T-cell (primary cell): ENCODE measurements at places on chromosomes 12 and 14.

GRCh38 chr12:48143898-48144297, 13.4 kb downstream of the ASB8 start:
- H3K27me3 ChIP-seq: no peaks in the 10 kb centered on the region
- no peak overlapping the region for H3K27ac ChIP-seq
- H3K36me3 ChIP-seq: no peaks in the 10 kb centered on the region
- H3K4me1 ChIP-seq: no peaks in the 10 kb centered on the region
- H3K4me3 ChIP-seq: no peak overlapping the region
- no peak for DNase-seq

GRCh38 chr12:127606476-127607015, 660.4 kb upstream of the TMEM132C start:
- H3K4me3 ChIP-seq: no peak overlapping the region
- no peaks in the 10 kb centered on the region for H3K36me3 ChIP-seq
- no peaks in the 10 kb centered on the region for H3K27me3 ChIP-seq
- DNase-seq: no peak

DNA sequence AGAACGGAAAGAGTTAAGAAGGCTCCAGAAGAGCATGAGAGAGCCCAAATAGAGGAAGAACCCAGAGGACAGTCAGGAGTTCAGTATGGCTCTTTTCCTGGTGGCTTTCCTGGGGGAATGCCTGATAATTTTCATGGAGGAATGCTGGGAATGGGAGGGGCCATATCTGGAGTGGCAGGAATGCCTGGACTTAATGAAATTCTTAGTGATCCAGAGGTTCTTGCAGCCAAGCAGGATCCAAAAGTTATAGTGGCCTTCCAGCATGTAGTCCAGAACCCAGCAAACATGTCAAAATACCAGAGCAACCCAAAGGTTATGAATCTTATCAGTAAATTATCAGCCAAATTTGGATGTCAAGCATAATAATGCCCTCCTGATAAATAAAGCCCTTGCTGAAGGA, 15.5 kb upstream of the SYT10 start:
- no peaks in the 10 kb centered on the region for H3K36me3 ChIP-seq
- no peak overlapping the region for H3K27ac ChIP-seq
- no peaks in the 10 kb centered on the region for H3K27me3 ChIP-seq
- H3K4me3 ChIP-seq: no peak overlapping the region

- no peak for DNase-seq
- H3K4me1 ChIP-seq: no peaks in the 10 kb centered on the region
- no peak overlapping the region for H3K27ac ChIP-seq
- no peaks in the 10 kb centered on the region for H3K36me3 ChIP-seq
Measured at GRCh38 chr12:48422060-48422459, 50.3 kb upstream of the ANP32D start.

- H3K4me3 ChIP-seq: no peak overlapping the region
- no peak for DNase-seq
- peaks cover 71% of the 10 kb centered on the region for H3K27me3 ChIP-seq
- H3K27ac ChIP-seq: no peak overlapping the region
- no peaks in the 10 kb centered on the region for H3K36me3 ChIP-seq
Measured at GRCh38 chr14:60654334-60654821, 5.1 kb upstream of the SIX1 start.

- H3K27me3 ChIP-seq: no peaks in the 10 kb centered on the region
- H3K4me3 ChIP-seq: no peak overlapping the region
- DNase-seq: no peak
- H3K4me1 ChIP-seq: no peaks in the 10 kb centered on the region
Measured at GRCh38 chr12:78271546-78271945, 440.9 kb downstream of the NAV3 start.

GRCh38 chr12:116389990-116390389, 112.5 kb upstream of the MED13L start:
- H3K36me3 ChIP-seq: no peaks in the 10 kb centered on the region
- H3K27ac ChIP-seq: no peak overlapping the region
- H3K4me3 ChIP-seq: no peak overlapping the region
- H3K27me3 ChIP-seq: peaks cover 9% of the 10 kb centered on the region

GRCh38 chr14:24943024-24943423, 106.9 kb downstream of the STXBP6 start:
- H3K27ac ChIP-seq: no peak overlapping the region
- no peaks in the 10 kb centered on the region for H3K27me3 ChIP-seq
- no peaks in the 10 kb centered on the region for H3K4me1 ChIP-seq
- no peak for DNase-seq

DNA sequence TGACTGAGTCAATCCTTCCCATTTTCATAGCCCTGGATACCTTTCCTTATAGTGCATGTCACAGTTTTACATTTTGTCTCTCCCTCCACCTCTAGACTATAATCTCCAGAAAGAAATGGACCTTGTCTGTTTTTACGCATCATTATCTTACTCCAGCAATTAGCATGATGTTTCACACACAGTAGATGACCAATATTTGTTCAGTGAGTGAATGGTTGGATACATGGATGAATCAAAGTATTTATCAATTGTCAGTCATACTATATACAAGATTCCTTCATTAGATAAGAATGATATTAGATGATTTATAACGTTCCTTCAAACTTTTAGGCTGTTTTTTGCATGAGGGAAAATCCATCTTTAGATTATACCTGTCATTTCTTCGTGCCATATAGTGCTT, 61.1 kb downstream of the PTHLH start:
- no peaks in the 10 kb centered on the region for H3K27me3 ChIP-seq
- H3K4me3 ChIP-seq: no peak overlapping the region
- no peak for DNase-seq
- no peak overlapping the region for H3K27ac ChIP-seq

DNA sequence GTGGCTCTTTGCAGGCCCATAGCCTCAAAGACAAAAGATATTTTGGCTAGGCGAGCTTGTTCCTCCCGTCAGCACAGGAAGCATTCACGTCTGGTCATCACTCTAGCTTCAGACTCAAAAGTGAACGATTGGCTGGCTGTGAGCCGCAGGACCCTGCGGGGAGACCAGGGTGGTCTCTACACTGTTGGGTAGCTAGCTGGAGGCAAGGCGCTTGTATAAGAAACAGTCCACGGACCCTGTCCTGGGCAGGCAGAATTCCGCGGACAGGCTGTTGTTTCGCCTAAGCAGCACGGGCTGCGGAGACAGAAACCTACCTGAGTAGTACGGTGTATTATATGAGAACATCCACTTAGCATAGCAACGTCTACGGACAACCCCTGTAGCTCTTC, 29.6 kb downstream of the WBP11 start:
- H3K4me1 ChIP-seq: peaks cover 17% of the 10 kb centered on the region
- H3K27ac ChIP-seq: peak overlapping the region; percentile 81
- DNase-seq: no peak
- no peaks in the 10 kb centered on the region for H3K27me3 ChIP-seq

DNA sequence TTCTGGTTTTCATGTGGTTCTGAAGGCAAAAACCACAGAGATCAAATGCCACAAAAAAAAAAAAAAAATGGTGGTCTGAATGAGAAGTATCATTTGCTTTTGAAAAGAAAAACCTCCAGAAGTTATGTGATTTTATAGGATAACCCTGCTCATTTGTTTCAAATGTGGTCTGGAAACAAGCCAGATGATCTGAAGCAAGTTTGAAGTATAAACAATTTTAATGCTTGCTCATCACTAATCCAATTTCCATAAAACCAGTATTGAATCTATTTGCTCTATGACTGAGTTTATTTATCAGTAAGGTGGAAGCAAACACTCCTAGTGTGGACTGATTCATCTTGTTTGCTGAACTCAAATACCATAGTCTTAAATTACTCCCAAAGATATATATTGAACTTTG, 407.3 kb upstream of the FLRT2 start:
- H3K36me3 ChIP-seq: no peaks in the 10 kb centered on the region
- H3K4me1 ChIP-seq: no peaks in the 10 kb centered on the region
- DNase-seq: no peak

GRCh38 chr12:91574391-91574790, 391.8 kb upstream of the DCN start:
- H3K4me3 ChIP-seq: no peak overlapping the region
- no peak overlapping the region for H3K27ac ChIP-seq
- no peaks in the 10 kb centered on the region for H3K4me1 ChIP-seq
- no peaks in the 10 kb centered on the region for H3K27me3 ChIP-seq

DNA sequence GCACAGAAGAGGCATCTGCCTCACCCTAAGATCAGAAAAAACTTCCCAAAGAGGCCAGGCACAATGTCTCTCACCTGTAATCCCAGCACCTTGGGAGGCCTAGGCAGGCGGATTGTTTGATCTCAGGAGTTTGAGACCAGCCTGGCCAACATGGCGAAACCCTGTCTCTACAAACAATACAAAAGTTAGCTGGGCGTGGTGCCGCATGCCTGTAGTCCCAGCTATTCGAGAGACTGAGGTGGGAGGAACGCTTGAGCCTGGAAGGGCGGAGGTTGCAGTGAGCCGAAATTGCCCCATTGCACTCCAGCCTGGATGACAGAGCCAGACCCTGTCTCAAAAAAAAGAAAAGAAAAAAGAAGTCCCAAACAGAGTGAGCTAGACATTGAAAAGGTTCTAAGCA, 4.5 kb downstream of the ZBTB1 start:
- peak overlapping the region; percentile 26 for H3K27ac ChIP-seq
- H3K4me3 ChIP-seq: no peak overlapping the region
- H3K4me1 ChIP-seq: peaks cover 52% of the 10 kb centered on the region
- no peaks in the 10 kb centered on the region for H3K27me3 ChIP-seq
- H3K36me3 ChIP-seq: no peaks in the 10 kb centered on the region

DNA sequence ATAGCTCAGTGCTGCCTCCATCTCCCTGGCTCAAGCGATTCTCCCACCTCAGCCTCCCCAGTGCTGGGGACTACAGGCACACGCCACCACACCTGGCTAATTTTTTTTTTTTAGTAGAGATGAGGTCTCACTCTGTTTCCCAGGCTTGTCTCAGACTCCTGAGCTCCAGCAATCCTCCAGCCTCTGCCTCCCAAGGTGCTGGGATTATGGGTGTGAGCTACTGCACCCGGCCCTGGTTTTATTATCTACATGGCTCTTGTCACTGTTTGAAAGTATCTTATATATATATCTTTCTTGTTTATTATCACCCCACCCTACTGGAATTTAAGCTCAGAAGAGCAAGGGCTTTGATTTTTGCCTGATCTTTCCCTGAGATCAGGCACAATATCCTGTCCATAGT, 7.6 kb upstream of the TMED10 start:
- no peak overlapping the region for H3K27ac ChIP-seq
- peaks cover 6% of the 10 kb centered on the region for H3K27me3 ChIP-seq
- H3K36me3 ChIP-seq: no peaks in the 10 kb centered on the region
- no peak overlapping the region for H3K4me3 ChIP-seq
- no peak for DNase-seq
- H3K4me1 ChIP-seq: no peaks in the 10 kb centered on the region
